ENCODE measurements at places on chromosomes 1 and 21. TPM values are rescaled to one million over a fixed set of nuclear protein-coding genes. Genes with fewer than 3 reads are reported as not detected.

DNA sequence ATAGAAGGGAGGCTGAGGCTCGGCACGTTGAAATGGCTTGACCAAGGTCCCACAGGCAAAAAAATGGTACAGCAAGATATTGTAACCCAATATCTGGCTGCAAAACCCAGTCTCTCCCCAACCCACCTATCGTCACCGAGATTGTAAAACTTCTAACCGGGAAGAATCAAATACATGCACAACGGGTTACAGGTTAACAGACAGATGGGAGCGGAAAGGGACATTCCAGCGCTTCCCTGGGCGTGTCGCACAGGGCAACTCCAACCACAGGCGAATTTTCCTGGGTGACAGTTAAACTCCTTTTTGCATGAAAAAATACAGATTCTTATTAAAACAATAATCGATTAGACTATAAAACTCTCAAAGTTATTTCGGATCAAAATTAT, 31.8 kb upstream of the JUN start:
- H3K27me3 ChIP-seq, result no peaks in the 10 kb centered on the region
- H3K27ac ChIP-seq, result peak overlapping the region; percentile 88
- peaks cover 57% of the 10 kb centered on the region for H3K4me1 ChIP-seq
- no peak for DNase-seq

DNA sequence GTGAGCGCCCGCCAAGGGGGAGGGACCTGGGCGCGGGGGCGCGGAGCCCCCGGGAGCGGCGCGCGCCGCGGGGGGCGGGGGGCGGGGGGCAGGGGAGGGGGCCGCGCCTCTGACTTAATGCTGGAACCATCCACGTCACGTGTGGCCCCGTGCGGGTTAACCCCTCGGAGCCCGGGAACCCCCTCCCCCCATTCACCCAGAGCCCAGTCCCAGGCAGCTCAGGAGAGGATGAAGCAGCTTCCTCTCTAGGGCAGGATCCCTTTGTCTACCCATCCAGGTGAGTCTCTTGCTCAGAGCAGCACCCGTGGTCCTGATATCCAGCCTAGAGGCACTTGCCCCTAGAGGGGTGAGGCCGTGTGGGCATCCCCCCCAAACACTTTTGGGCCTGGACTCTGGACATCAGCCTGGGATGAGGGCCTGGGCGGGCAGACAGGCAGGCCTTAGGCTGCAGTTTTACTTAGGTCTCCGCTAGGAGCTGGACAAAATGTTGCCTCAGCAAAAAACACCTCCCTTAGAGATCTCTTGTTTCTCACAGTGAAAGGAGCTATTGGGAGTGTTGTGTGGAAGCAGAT, at the start of gene ALX3:
TSS of gene ALX3 (minus strand) at position 2 of the 572 bp plus-strand sequence. CDS start 60 bp downstream, outside the sequence.
- DNase-seq, result no peak
- no peak within 1 kb of the TSS for H3K27ac ChIP-seq
- H3K4me1 ChIP-seq, result peaks cover 12% of the 10 kb centered on the region
- peaks cover 16% of the 10 kb centered on the region for H3K27me3 ChIP-seq

GRCh38 chr1:199843861-199844260, 183.6 kb upstream of the NR5A2 start:
- no peaks in the 10 kb centered on the region for H3K4me1 ChIP-seq
- H3K27me3 ChIP-seq, result no peaks in the 10 kb centered on the region
- H3K36me3 ChIP-seq, result no peaks in the 10 kb centered on the region
- no peak for DNase-seq
- H3K27ac ChIP-seq, result no peak overlapping the region

DNA sequence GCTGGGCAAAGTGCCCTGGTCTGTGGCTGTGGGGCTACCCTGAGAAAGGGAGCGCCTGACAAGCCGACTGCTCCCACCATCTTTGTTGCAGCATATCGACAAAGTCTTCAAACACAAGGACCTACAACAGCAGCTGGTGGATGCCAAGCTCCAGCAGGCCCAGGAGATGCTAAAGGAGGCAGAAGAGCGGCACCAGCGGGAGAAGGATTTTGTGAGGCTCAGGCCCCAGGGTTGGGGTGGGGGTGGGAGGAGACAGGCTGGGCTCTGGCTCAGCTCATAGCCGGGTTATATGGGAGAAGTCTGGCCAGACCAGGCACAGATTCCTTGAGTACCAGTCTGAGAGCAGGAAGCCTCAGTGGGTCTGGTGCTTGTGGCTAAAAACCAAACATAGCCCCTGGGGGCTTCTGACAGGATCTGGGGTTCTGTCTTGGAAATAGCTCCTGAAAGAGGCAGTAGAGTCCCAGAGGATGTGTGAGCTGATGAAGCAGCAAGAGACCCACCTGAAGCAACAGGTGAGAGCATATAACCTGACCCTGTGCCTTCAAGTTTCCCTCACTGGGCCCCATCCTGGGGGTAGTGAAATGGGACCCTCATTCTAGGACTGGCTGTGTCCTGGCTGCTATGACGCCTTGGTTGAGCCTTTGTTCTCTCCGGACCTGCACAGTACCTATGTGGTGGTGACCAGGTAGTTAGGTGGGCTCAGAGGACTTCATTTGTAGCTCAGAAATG, 8.0 kb upstream of the CCDC28B start:
- H3K27ac ChIP-seq, result no peak overlapping the region
- no peaks in the 10 kb centered on the region for H3K36me3 ChIP-seq
- DNase-seq, result no peak
- no peak overlapping the region for H3K4me3 ChIP-seq

ASCL5 gene
- total RNA-seq, result not detected

DNA sequence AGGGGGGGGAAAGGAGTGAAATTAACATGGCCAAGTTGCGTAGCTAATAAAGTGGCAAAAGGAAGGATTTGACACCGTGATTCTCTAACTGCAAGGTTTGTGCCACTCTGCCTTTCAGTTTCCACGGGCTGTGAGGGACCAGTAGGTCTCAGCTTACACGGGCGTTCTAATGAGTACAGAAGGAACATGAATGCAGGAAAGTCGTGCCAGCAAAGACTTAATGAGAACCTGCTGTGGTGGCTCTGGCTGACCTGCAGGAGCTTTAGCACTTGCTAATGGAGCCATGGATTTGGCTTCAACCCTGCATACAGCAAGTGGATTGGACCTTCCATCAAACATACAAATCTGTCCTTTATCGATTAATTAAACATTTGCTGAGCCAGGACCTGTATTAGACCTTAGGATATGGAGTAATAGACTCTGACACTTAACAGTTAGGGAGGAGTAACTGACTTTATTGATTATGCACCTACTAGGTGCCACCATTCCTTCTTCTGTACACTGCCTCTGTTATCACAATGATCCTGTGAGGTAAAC, 15.1 kb upstream of the PITHD1 start:
- peaks cover 40% of the 10 kb centered on the region for H3K36me3 ChIP-seq
- H3K4me1 ChIP-seq, result peaks cover 5% of the 10 kb centered on the region
- no peaks in the 10 kb centered on the region for H3K27me3 ChIP-seq
- no peak overlapping the region for H3K4me3 ChIP-seq
- no peak for DNase-seq

ARTN gene
- 17.4 TPM for total RNA-seq
